Esophagus mucosa (tissue), 1 donor: ENCODE measurements at places on chromosomes 1 and 21. TPM values are rescaled to one million over a fixed set of nuclear protein-coding genes. Genes with fewer than 3 reads are reported as not detected.

GRCh38 chr1:57019236-57019839 is 53.5 kb upstream of the C8B start:
- ATAC-seq = no peak

GRCh38 chr21:46005081-46005480 is 23.5 kb downstream of the COL6A1 start:
- ATAC-seq = no peak

- no peak for ATAC-seq
Observed at GRCh38 chr1:246591504-246591903, 25.2 kb downstream of the CNST start.

DNA sequence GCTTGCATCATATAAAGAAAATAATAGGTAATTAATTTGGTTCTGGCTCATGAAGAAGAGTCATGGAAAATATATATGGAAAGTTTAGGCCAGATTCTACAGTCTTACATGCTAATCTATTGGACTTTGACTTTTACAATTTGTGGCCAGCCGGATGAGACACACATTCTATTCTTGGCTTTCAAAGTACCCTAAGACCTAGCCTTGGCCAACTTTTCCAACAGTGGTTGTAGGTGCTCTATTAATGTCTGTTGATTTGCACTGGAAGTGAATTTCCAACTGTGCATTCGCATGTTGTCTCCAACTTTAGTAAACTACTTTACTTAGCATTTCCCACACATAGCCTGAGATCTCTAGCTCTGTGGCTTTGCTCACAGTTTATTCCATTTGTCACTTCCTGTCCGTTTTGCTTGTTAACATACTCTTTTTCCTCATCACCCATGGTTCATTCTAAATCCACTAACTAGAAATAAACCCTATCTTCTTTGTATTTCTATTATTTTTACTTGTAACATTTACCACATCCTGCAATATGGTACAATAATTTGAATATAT is 644.0 kb downstream of the PTPRC start:
- no peak for ATAC-seq

DNA sequence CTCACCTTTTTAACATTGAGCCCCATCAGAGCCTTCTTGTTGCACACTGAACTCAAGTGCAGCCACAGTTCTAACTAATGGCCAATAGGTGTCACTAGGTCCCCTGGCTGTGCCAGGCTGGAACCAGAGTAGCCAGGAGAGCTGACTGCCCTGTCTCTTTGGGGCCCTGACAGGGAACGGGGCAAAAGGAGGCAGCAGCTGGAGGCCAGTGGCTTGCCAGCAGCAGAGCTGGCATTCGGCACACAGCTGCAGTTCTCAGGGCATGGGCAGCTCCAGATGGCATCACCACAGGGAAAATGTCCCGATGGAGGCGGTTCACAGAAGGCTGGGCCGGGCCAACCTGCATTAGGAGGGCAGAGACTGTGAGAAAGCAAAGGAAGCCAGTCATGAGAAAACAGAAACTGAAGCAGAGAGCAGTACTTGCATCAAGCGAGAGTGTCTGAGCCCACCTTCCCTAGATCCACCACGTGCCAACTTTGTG is 188.6 kb downstream of the FCRL5 start:
- ATAC-seq = peak; percentile 71

GRCh38 chr1:187763465-187763864 is 934.7 kb downstream of the PLA2G4A start:
- ATAC-seq = no peak

DNA sequence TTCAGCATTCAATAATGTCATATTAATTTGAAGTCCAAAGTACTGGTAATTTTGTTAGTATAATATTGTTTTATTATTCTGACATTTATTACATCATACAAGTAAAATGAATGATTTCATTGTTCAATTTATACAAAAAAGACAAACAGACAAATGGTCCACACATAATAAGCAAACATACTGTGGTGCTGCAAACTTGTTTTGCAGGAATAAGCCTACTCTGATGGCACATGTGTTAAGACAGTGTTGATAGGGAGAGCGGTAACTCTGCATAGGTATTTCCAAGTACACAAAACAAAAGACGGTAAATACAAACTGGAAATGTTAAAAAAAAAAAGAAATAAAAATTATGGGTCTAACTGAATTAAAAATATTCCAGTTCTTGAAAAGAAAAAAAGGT is 59.7 kb upstream of the DPYD start:
- ATAC-seq = no peak

CR1L gene
- total RNA-seq = not detected

VWA5B1 gene
- not detected for total RNA-seq

SPRR3 gene
- total RNA-seq = 10,043 TPM

KCND3 gene
- 1.7 TPM for total RNA-seq
